ENCODE measurements at places on chromosomes 2 and 18. TPM values are rescaled to one million over a fixed set of nuclear protein-coding genes. Genes with fewer than 3 reads are reported as not detected.

Gene MAL
- total RNA-seq = 1.3 TPM

Gene C1GALT1C1L
- total RNA-seq = 0.54 TPM

Gene UGT1A10
- total RNA-seq = not detected

Gene CIB4
- 0.33 TPM for total RNA-seq

Gene CYRIA
- 0.13 TPM for total RNA-seq

Gene ACMSD
- not detected for total RNA-seq

Gene CHRNA1
- total RNA-seq = not detected

Gene GDF7
- not detected for total RNA-seq

Gene ERMN
- not detected for total RNA-seq

Gene ASXL3
- 0.74 TPM for total RNA-seq

Gene TWIST2
- total RNA-seq = 4.2 TPM

Gene ALK
- total RNA-seq = not detected

Gene ZSWIM2
- not detected for total RNA-seq
